ENCODE measurements at places on chromosomes 2 and 18. TPM values are rescaled to one million over a fixed set of nuclear protein-coding genes. Genes with fewer than 3 reads are reported as not detected.

DNA sequence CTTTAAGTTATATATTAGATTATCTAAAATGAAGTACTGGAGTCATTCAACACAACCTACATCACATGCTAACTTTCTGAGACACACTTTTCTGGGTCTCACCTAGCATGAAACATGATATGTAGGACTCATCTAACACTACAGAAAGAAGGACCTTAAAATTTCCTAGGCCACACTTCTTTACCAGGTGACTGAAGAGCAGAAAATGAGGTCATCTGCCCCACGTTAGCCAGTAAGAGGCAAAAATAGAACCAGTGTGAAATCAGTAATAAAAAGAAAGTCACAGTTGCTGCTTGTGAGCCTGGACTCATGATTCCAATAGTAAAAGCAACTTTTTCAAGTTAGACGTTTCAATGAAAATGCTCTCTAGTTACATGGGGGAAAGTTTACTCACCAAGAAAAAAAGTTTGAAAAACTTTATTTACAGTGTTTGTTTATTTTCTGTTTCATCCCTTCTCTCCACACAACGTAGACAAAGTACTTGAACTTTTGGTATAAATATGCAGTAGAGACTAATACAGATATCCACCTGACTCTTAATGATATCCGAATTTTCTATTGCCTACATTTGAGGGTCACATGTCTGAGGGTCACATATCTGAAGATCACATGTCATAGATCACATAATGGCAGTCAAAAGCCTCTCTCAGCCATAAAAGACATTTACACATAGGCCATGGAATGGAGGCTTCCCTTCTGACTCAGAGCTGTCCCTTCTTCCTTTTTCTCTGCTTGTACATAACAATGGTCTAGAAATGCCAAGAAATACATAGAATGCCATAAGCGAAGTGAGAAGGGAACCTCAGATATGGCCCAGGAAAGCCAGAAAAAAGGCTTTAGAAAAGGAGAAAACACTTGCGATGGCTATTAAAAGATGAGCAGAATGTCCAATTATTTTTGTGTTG is 362.9 kb downstream of the ZEB2 start:
- H3K27ac ChIP-seq: no peak overlapping the region
- H3K4me3 ChIP-seq: no peak overlapping the region
- no peaks in the 10 kb centered on the region for H3K36me3 ChIP-seq
- DNase-seq: no peak

DNA sequence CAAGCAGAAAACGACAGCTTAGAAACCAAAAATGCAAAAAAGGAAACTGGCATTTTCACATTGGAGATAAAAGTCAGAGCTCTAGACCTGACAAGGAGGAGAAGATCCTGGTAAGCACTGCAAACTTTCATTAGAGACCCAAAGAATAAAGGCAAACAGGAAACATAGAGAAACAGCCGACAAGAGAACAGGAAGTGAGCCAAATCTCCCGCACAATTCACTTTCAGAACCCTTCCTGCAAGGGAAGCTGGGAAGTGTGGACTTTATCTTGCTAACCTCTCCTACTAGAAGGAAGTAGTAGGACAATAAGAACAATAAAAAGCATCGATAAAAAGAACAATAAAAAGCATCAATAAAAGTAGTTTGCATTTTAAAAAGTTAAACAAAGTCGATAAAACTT is 417.8 kb upstream of the SPHKAP start:
- H3K4me3 ChIP-seq: no peak overlapping the region
- H3K36me3 ChIP-seq: no peaks in the 10 kb centered on the region
- DNase-seq: peak; percentile 32
- no peaks in the 10 kb centered on the region for H3K4me1 ChIP-seq
- no peak overlapping the region for H3K27ac ChIP-seq
- no peaks in the 10 kb centered on the region for H3K27me3 ChIP-seq

- DNase-seq: no peak
- no peaks in the 10 kb centered on the region for H3K4me1 ChIP-seq
- H3K27me3 ChIP-seq: no peaks in the 10 kb centered on the region
- no peak overlapping the region for H3K4me3 ChIP-seq
- no peak overlapping the region for H3K27ac ChIP-seq
- no peaks in the 10 kb centered on the region for H3K36me3 ChIP-seq
Observed at GRCh38 chr18:70263336-70263735, 25.5 kb upstream of the SOCS6 start.

DNA sequence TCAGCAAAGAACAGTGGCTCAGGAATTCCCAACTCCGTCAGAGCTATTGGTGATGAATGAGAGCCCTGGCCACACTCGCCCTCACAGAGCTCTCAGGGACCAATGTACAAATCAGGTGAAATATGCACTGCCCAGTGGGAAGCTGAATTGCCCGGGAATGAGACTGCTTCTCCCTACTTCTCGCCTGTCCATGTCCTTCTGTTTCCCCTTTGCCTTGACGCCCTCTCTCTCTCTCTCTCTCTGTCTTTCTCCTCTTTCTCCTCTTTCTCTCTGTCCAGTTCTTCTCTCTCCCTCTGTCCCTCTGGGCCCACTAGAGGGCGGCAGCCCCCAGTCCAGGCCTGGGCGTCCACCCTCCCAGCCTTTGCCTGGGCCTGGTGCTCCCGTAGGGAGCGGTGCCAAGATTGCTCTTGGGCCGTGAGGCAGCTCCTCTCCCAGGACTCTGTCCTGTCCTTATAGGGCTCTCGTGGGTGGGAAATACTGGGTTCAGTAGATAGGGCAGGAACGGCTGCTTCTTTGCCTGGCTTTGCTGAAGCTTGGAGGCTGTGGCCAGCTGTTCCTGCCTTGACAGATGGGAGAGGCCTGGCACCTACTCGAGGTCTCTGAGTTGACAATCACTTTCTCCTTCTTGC is 28.4 kb upstream of the PUM2 start:
- H3K36me3 ChIP-seq: no peaks in the 10 kb centered on the region
- no peaks in the 10 kb centered on the region for H3K27me3 ChIP-seq
- H3K4me1 ChIP-seq: peaks cover 2% of the 10 kb centered on the region
- H3K4me3 ChIP-seq: no peak overlapping the region
- DNase-seq: peak; percentile 82

C2orf78 gene
- not detected for polyA plus RNA-seq

DNA sequence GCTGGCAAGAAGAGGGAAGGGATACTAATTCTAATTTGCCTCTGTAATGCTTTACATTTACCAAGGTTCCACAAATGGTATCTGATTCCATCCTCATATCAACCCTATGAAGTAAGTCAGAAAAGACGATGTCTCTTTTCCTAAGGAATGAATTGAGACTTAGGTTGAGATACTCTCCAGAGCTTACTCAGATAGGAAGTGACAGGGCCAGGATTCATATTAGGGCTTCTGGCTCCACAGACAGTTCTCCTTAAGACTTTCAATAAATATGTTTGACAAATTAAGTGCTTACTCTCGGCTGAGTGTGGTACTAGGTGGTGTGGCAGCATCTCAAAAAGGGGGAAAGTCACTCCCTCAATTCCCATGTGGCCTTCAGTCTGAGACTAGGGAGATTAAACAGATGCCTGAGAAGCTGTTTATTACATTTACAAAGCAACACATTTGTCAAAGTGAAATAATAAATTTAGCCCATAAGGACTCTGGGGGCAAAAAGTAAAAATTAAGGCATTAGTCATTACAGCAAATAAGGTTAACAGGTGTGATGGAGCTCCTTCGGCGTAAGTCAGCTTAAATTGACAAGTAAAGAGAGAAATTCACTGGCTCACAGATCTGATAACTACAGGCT is 14.2 kb downstream of the CDK15 start:
- H3K4me3 ChIP-seq: no peak overlapping the region
- no peak for DNase-seq
- H3K27me3 ChIP-seq: no peaks in the 10 kb centered on the region
- no peaks in the 10 kb centered on the region for H3K36me3 ChIP-seq
- H3K4me1 ChIP-seq: no peaks in the 10 kb centered on the region

DNA sequence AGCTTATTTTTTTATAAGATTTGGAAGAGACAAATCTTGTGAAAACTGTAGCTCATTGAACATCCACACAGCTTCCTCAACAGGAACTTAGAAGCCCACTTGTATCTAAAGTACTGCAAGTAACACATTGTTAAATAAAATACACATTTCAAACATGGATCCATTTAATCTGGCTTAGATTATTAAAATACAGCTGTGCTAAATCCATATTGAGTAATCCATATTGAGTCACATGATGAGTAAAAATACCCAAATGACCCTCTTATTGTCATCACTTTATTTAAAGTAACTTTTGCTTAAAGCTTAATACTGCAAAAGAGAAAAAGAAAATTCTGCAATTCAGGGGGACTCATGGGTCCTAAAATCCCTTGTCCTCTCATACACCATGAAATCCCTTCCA is 133.3 kb downstream of the OSR1 start:
- no peak overlapping the region for H3K4me3 ChIP-seq
- DNase-seq: no peak
- H3K27me3 ChIP-seq: no peaks in the 10 kb centered on the region
- no peaks in the 10 kb centered on the region for H3K4me1 ChIP-seq
- no peak overlapping the region for H3K27ac ChIP-seq

DNA sequence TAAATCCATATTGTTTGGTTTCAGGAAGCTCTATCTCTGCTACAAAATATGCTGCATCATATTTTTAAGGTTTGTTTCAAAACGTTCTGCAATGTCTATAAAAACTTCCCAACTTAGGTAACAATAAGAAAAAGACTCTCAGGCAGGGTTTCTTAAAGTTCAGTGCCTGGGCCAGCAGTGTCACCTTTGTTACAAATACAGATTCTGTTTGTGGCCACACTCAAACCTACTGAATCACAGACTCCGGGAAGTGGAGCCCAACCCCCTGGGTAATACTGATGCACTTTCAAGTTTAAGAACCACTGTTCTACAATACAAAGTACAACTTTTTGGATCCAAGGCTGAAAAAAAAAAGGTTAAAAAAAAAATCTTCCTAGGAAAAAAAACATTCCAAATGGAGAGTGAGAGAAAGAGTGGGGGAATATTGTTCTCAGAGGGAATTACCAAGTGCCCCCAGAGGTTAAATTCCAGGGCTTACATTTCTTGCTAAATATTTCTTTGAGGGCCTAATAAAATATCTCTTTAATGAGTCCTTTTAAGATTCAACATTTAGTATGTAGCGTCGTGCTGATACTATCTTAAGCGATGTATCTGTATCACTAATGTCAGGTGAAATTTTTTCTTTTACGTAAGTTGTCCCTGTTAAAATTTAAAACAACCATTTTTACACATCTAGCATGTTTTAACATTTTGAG is 476.7 kb downstream of the TXNL1 start:
- H3K27me3 ChIP-seq: no peaks in the 10 kb centered on the region
- peaks cover 14% of the 10 kb centered on the region for H3K4me1 ChIP-seq
- H3K4me3 ChIP-seq: no peak overlapping the region

DNA sequence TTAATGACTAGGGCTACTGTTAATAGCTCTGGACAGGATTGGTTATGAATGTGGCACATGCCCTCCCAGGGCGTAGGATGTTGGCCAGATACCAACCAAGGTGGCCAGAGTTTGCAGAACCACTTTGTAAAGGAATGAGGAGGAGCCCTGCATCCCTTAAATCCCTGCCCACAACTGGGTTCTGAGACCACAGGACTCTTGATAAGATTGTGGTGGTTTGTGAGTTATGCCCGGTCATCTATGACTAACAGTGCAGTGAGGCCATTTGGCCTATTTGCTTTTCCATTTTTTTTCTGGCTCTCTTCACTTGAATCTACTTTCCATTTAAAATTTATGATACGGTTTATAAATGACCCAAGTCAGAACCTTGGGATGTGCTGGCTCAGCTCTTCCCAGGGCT is 294.5 kb downstream of the PRKCE start:
- H3K27me3 ChIP-seq: no peaks in the 10 kb centered on the region
- peaks cover 2% of the 10 kb centered on the region for H3K4me1 ChIP-seq
- H3K27ac ChIP-seq: no peak overlapping the region
- no peak for DNase-seq

DNA sequence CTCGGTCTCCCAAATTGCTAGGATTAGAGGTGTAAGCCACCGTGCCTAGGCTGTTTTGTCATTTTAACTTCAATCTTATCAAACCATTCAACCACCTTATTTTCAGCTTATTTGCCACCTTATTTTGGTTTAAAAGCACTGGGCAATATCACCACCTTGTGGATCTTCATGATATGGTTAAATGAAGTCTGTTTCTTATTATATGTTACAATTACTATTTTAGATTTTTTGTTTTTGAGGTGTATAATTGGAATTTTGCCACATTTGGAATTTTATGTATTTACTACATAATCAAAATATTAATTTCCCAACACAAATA is 43.8 kb upstream of the SCN9A start:
- no peak for DNase-seq
- no peak overlapping the region for H3K4me3 ChIP-seq
- no peak overlapping the region for H3K27ac ChIP-seq
- H3K36me3 ChIP-seq: no peaks in the 10 kb centered on the region

DNA sequence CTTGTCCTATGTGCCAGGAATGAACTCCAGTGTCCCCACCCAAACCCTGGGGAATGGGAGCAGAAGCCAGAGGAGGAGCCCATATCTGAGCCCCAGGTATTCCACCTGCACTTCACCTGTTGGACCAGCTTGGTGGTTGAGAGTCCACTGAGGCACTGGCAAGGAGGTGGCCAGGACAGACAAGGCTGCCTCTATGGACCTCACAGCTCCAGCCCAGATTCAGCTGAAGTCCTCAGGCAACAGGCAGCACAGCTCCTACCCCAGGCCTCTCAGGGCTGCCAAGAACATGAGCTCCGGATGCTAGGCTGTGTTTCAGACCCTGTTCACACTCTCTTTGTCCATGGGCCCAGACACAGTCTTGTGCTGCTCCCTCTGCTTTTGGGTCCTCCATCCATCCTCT is 2.9 kb upstream of the IL1F10 start:
- H3K27ac ChIP-seq: no peak overlapping the region
- H3K36me3 ChIP-seq: no peaks in the 10 kb centered on the region
- H3K4me1 ChIP-seq: no peaks in the 10 kb centered on the region
- no peak overlapping the region for H3K4me3 ChIP-seq
- no peak for DNase-seq

GRCh38 chr2:227325839-227326195 is 766 bp downstream of the MFF start:
- DNase-seq: peak; percentile 55
- H3K27me3 ChIP-seq: no peaks in the 10 kb centered on the region
- H3K4me1 ChIP-seq: no peaks in the 10 kb centered on the region
- peaks cover 5% of the 10 kb centered on the region for H3K36me3 ChIP-seq
- H3K27ac ChIP-seq: peak overlapping the region; percentile 88

AMER3 gene
- polyA plus RNA-seq: 0.45 TPM

CPO gene
- polyA plus RNA-seq: 3.9 TPM

GRCh38 chr2:2577407-2577831 is 246.3 kb upstream of the MYT1L start:
- no peaks in the 10 kb centered on the region for H3K36me3 ChIP-seq
- no peaks in the 10 kb centered on the region for H3K27me3 ChIP-seq

KLHL30 gene
- 0.39 TPM for polyA plus RNA-seq
